ENCODE measurements at places on chromosomes 6 and 20.

- DNase-seq: no peak
Observed at GRCh38 chr6:92114091-92114675, 1305.2 kb downstream of the EPHA7 start.

GRCh38 chr6:122878796-122879195 is 89.7 kb downstream of the SMPDL3A start:
- DNase-seq: no peak

GRCh38 chr6:62391358-62391757 is 105.3 kb upstream of the KHDRBS2 start:
- no peak for DNase-seq

DNA sequence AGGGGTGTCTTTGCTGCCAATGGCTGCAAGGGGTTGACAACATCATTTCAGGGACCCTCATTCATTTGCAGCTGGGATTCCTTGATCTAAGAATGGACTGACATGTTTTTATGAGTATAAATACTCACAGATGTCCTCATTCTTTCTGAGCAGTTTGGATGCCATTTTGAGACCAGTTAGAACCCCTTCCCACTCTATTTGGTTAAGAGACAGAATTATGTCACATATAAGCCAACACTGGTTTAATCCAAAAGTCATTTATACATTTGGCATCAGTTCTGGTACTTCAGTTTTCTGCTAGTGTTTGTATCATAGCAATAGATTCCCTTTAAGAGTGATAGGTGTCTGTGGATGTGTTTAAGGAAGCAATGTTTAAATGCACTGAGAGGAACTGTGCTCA is 248.8 kb downstream of the SAMD5 start:
- no peak for DNase-seq

DNA sequence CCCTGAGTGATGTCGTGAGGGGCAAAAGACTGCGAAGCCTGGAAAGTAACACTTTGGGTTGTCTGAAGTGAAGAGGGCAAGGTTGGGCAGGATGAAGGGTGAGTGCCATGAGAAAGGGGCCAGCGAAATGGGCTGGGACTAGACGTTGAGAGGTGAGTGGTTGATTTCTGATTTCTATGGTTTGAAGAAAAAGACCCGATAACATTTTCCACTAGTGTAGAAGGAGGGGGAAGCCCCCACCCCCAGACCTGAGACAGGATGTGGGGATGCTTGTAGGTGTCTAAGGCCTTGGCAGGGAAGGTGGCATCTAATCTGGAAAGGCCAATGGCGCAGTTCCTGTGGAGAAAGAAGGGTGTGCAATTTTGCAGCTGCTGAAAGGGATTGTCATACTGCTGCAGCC is 25.3 kb upstream of the KIF3B start:
- no peak for DNase-seq

GRCh38 chr6:44054721-44055559 is 72.3 kb downstream of the MRPL14 start:
- no peak for DNase-seq

- no peak for DNase-seq
Observed at GRCh38 chr20:61761453-61762166, 304.1 kb downstream of the TAF4 start.

DNA sequence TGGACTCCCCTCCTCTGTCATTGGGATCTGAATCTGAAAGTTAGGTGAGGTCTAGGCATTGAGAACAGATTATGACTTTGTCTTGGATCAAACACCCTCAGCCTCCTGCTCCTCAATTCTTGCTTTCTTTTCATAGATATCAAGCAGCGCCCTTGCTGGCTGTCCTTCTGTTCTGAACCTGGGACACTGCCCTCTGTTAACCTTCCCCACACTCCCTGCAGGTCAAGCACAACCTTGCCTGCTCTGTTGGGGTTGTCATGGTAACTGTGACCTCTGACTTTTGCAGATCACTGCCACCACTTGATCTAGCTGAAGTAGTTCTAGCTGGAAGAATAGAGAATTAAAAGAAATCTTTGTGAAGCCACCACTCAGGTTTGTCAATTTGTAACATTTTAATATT is 16.4 kb upstream of the MICA start:
- DNase-seq: no peak

GRCh38 chr6:90586546-90586835 is 381 bp downstream of the MAP3K7 start:
- DNase-seq: peak; percentile 6

GRCh38 chr6:103534095-103534494 is 1325.6 kb downstream of the HACE1 start:
- no peak for DNase-seq

DNA sequence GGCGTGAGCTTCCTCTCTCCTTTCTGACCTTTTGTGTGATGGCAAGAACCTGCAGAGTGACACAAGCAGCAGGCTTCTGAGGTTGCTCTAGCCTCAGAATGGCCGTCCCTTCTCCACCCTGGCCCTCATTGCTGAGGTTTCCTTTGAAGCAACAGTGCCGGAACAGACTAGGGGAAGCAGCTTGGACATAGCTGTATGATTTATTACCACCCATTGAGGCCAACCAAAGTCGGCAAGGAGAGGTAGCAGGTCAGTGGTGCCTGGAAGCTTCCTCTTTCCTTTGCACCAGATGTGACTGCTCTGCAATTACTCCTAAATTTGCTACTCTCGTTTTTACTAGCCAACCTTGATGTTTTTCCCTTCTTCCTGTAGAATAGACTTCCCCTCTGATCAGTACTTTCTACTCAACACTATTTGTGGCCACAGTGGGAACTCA is 31.4 kb downstream of the PTPN1 start:
- no peak for DNase-seq

DNA sequence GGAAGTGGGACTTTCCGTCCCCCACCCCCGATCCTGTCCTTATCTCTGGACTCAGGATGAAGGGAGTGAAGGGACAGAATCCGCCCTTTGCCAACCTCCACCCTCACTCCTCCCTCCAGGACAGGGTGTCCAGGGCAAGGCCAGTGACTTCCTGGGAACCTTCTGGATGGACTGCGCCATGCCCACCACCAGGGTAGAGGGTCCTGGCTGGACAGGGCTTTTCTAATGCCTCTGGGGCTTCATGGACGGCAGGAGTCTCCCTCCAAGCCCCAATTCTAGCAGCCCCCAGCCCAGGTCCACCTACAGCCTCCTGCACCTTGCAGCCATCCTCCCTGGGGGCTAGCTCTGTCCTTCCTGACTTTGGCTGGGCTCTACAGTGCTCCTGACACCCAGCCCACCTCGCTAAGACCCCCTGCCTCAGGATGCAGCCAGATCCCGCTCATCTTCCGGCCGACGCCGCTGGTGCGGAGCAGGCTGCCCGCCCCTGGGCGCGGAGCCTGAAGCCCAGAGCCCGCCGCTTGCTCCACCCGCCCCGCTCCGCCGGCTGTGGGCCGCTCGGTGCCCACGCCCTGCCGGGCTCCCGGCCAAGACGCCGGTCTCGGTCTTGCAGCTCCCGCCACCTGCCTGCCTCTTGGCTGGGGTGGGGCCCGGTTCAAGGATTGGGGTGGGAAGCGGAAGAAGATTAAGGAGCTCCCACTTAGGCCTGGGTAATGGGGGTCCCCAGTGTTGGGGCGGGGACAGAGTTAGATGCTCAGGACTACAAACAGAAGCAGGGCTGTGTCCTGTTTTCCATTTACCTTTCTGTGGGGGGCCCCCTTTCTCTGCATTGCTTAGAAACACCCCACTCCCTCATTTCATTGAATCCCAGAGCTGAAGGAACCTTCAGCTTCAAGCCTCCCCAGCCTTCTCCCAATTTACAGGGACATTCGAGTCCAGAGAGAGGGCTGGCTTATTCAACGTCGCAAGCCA is 72.8 kb downstream of the MDGA1 start:
- DNase-seq: no peak

DNA sequence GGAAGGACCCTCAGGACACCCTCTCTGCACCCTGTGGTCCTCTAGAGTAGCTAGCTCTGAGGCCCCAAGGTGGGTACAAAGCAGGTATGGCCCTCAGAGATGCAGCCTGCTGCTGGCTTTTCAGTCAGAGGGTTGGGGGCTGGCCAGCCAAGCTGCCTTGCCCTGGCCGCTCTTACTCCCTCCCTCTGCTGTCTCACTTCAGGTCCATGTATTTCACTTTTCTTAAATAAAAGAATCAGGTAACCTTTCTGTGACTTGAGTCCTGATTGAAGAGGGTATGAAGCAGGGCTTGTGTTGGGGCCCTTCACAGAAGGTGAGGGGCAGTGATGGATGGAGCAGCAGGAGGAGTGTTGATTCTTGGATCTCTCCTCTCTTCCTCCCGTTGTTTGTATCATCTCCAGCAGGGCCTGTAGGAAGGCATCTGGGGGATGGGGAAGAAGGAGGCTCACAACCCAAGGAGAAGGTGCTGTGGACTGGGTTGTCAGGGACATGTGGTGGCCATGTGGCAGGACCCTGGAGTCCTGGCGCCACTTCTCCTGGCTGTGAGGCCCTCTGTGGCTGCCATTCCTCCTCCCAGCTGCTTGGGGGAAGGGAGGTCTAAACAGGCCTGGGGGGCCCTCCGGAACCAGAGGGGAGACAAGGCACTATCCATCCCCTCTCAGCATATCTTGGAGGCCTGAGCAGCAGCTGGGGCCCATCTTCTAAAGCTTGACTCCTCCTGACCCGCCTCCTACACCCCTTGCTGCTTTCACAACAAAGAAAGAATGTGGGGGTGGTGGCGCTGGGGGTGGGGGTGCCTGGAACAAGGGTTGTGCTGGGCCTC is 1.1 kb upstream of the PTK7 start:
- no peak for DNase-seq

DNA sequence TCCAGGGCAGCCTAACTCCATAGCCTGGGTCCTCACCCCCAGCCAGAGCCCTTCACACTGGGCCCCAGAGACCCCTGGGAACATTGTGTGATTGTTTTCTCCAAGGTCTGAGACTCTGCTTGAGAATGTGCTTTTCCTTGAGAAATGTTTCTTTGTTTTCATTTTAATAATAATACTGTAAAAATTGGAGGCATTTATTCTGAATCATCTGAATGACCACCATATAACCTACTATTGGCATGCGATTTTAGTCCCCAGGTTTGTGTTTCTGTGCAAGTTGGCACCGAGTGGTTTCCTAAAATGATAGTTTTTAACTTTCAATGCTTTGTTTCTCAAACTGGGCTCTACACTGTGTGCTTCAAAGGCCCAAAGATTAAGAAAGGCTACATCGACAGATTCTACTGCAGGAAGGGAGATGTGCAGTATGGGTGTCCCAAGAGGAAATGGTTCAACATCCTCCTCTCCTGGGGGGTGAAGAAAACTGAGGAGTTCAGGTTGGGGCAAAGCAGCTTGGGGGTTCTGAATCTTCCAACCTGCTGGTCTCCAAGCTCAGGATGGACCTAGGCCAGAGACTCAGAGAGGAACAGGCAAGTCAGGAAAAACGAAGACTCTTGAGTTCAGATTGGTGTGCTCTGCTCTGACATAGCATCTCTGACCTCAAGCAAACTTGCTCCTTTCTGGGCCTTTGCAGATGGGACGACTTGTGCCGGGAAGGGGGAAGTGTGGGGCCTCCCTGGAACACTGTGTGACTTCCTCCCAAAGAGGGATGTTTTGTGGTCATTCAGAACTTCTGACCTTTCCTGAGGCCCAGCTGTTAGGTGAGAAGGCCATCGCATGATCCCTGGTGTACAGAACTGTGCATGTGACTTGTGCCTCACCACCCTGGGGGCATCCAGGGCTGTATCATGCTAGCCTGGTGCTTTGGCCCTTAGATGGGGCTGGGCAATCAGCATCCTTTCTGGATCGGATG is 31.0 kb downstream of the DAAM2 start:
- no peak for DNase-seq

- DNase-seq: no peak
Observed at GRCh38 chr20:1499528-1500420, 8.6 kb upstream of the SIRPB2 start.

- DNase-seq: no peak
Observed at GRCh38 chr6:3911614-3912336, 62.6 kb downstream of the FAM50B start.

GRCh38 chr6:159104931-159105330 is 60.1 kb upstream of the TAGAP start:
- DNase-seq: no peak

DNA sequence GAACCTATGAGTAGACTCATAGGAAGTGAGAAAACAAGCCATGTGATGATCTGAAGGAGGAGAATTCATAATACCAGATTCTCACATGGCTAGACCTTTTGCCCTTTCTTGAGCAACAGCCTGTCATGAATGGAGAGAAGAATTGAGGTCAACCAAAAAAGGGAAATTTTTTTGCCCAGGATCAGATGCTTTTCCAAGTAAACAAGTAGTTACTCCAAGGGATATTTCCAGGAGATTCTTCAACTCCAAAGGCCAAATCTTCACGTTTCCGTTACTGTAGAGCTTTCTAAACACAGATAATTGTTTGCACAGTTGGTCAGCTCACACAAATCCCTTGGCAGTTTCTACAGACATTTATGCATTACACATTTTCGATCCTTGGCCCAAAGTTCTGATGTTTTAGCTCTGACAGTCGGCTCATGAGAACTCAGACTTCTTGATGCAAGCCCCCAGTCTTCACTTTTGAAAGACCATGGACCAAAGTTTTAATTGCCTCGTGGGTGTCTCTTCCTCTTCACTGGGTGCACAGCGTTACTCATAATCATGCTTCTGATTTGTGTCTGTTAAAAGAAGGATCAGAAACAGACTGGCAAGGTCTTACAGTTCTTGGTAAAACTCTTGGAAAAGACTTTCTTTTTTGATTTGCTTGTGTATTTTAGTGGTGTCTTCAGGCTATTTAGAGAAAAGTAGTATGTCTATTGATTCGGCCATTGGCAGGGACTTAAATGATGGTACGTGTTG is 115.0 kb downstream of the TSHZ2 start:
- no peak for DNase-seq

GRCh38 chr6:5511954-5512353 is 250.6 kb downstream of the FARS2 start:
- no peak for DNase-seq

DNA sequence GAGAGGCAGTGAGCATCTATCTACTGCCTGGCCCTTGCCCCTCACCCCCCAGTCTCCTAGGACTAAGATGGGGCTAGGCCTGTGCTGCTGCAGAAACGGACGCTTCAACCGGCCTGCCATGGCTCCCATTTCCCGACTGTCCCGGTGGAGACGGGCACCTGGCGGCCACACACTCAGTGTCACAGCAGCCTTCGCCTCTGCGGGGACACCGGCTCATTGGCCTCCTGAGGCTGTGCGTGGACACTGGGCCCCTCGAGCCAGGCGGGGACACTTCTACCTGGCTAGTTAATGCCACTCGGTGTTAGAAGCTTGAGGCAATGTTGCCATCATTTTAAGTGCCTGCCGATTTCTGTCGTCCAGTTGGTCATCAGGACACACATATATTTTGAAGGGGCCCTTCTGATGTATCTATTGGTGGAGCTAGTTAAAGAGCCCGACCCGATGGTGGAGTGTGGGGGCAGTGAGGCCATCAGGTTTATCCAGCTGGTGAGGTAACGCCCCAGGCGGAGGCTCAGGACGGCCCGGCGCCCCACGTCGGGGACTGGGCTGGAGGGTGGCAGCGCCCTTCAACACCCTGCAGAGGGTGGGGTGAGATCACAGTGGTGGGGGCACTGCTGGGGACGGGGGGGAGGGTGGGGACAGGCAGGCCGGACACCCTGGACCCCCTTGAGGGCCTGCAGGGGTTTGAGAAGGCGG is 58.9 kb upstream of the GATA5 start:
- no peak for DNase-seq

GRCh38 chr20:44750081-44750805 is 4.6 kb downstream of the KCNK15 start:
- DNase-seq: no peak
